ENCODE measurements at places on chromosomes 1 and 21.

- DNase-seq: no peak
Observed at GRCh38 chr1:44212355-44213221, 683 bp upstream of the DMAP1 start.

- no peak for DNase-seq
Observed at GRCh38 chr1:78825561-78825960, 175.9 kb downstream of the IFI44 start.

DNA sequence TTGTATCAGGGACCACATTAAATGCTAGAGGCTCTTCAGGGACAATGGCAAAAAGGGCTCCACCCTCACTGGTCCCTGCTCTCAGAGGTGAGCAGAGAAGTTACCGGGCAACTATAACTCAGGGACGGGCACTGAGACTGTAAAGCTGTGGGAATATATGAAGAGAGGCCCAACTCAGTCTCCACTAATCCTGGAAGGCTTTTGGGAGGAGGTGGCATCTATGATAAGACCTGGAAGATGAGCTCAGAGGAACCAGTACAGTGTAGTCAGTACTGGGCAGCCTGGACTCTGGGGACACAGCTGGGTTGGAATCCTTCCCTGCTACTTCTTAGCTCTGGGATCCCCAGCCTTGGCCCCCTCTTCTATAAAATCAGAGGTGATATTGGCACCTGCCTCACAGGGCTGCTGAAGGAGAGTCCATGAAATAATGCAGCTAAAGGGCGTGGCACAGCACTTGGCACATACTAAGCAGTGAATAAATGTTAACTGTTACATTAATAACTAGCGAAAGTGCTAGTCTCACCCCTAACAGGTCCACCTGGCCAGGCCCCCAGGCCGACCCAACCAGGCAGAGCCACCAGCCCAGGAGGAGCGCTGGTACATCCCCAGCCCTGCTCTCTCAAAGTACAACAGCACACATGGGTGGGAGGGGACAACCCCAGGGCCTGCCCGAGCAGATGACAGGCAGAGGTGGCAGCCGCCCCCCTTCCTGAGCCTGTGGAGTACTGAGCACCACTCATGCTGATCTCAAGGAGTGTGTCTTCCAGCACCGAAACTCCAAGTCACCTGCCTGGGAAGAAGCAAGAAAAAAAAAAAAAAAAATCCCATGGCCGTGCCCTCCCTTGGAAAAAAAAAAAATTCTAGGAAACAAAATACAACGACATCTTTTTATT, 62.7 kb downstream of the CASZ1 start:
- DNase-seq: no peak

GRCh38 chr21:36663033-36663855, 35.7 kb upstream of the SIM2 start:
- DNase-seq: no peak

DNA sequence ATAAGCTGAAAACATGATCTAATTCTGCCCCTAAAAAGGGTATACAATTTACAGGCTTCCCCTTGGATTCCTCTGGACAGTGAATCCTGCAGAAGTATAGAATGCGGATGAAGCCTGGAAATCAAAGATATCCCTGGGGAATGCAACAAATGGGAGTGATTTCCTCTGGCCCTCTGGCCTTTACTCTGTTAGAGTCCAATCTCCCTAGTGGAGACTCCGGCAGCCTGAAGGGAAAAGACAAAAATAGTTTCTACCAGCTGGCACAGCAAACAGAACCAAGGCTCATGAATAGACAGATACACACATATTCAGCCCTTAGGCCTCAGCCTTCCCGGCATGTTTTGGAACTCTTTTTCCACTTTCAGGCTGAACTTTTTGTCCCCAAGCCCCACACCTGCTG, 3.9 kb upstream of the LRRC52 start:
- DNase-seq: no peak

- DNase-seq: no peak
Observed at GRCh38 chr1:84611796-84612195, 37.6 kb upstream of the CTBS start.

DNA sequence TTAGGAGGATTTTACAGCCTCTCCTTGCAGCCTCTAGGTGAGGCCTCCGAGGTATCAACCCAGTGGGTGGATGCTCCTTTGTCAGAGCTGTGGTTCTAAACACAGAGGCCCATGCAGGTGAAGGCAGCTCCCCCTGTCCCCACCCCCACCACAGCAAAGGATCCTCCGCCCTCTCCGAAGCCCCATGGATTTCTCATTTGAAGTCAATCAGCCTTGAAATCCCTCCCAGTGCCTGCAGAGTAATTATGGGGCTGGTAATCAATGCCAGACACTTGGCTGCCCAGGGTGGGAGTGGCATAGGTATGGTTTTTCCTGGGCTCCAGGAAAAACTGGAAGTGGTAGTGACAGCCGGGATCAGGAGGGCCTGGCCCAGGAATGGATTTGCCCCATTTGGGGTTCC, 119.5 kb upstream of the CSF3R start:
- no peak for DNase-seq

Measured in naive B cell (primary cell).